ENCODE measurements at places on chromosomes 1 and 21.

GRCh38 chr1:51234721-51235425 is 1.2 kb upstream of the RNF11 start:
- no peak for DNase-seq

- no peak for DNase-seq
Measured at GRCh38 chr1:96651517-96651916, 70.1 kb upstream of the PTBP2 start.

- no peak for DNase-seq
Measured at GRCh38 chr1:58724483-58724882, 24.6 kb upstream of the MYSM1 start.

DNA sequence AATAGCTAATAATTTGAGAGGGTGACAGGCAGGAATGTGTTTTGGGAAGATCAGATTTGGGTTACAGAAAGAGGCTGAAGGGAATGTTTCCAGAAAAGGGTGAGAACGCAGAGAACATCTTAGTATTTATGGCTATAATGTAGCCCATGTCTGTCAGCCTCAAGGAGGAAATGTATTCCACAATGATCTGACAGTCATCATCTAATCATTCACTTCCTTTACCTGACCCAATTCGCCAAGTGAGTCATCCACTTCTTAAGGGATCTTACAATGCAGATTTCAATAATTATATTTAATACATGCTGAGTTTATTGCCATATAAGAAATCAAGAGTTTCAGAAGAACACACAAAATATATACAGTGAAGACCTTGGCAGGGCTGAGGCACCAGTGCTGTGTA is 10.8 kb downstream of the TRIM45 start:
- DNase-seq = no peak

GRCh38 chr21:44802396-44803153 is 955 bp upstream of the UBE2G2 start:
- DNase-seq = peak; percentile 27

DNA sequence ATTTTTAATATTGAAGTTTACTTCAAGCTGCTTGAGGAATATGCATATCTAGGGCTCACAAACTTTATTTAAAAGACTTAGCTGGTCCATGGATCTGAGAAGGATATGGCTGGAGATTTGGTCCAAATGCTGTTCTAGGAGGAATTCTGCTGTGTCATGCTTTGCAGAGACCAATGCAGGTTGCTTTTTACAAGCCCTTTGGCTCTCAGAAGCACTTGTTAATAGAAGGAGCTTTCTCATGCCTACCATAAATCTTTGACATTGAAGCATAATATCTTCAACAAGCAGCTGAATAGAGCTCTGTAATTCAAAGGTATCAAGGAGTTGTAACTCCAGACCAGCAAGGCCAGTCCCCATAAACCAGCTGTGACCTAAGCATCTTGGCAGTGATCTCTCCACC is 299.1 kb downstream of the HHAT start:
- no peak for DNase-seq

GRCh38 chr1:51973587-51974474 is 16.7 kb downstream of the RAB3B start:
- DNase-seq = no peak

DNA sequence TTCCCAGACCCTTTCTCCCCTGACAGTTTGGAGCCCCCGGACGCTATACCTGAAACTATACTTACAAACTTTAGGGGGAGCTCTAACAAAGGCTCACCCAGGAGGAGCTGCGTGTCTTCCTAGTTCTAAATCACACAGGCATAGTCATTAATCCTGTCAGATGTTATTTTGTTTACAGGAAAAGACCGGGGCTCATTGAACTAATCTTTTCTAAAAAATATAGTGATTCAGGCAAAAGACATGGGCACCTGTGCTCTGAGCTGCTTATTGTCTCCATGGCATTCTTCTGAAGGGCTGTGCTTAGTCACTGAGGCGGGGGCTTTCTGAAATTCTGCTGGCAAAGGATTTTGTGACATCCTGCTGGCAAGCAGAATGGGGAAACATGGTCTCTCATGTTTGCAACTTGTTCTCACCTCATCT is 1577.0 kb downstream of the NCAM2 start:
- DNase-seq = peak; percentile 25

DNA sequence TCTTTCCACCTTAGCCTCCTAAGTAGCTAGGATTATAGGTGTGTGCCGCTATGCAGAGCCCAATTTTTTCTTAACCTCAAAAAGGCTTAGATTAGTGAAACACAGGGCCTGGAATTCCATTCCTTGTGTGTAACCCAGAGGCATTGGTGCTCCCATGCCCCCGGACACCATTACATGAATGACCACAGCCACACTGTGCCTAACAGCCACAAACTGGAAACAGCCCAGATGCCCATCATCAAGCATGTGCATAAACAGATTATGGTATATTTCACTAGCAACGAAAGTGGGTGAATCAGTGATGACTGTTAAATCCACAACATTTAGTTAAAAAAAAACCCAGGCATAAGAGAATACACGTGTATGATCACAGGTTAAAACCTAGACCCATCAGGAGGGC is 24.4 kb downstream of the ADAM30 start:
- DNase-seq = no peak

GRCh38 chr1:165389609-165390008 is 33.1 kb upstream of the LMX1A start:
- no peak for DNase-seq

Data from nephron progenitor cell (in vitro differentiated cells).